Cardiac muscle cell (in vitro differentiated cells and primary cell): ENCODE measurements at places on chromosomes 6 and 20. TPM values are rescaled to one million over a fixed set of nuclear protein-coding genes. Genes with fewer than 3 reads are reported as not detected.

Gene RPL10A
- total RNA-seq = 1,095 and 1,320 TPM in 2 replicates

Gene ALDH8A1
- 2.0 and 6.3 TPM in 2 replicates for total RNA-seq

Gene SNAP25
- 1.9 and 4.0 TPM in 2 replicates for total RNA-seq

Gene COL9A1
- total RNA-seq = 7.6 and 22.1 TPM in 2 replicates

Gene GRM1
- total RNA-seq = 0.42 and 0.54 TPM in 2 replicates

DNA sequence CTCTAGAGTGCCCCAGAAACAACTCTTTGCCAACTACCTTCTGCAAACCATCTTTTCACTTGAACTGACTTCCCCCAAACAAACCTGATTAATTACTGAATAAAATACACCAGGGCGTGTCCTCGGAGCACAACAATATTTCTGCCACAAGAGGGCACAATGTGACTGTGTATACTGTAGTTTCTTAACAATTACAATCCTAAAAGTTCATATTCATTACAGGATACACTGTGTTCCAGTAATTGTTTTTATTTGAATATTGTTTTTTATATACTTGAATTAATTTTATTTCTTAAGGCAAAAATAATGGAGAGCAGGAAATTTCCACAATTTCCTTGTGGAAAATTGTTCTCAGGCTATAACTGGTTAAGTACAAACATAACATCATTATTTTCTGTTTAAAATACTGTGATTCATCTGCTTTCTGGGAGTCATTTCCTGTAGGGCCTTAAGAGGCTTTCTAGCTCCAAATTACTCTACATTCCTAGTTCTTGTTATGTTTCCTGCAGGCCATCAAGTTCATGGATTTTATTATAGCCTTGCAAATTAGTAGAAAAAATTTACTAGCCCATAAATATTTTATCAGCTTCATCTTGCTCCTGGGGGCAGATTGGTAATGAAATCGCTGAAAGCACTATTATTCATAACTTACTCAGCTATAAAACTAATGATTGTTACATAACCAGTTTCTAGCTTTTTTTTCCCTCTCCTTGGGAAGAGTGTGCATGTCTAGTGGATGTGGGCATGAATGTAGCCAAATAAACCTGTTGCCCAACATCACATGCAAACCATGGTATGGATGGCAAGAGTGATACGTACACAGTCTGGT is 51.9 kb upstream of the SLC22A16 start:
- DNase-seq = peak; percentile 72

GRCh38 chr6:71465096-71465495 is 176.5 kb downstream of the OGFRL1 start:
- no peak for DNase-seq

DNA sequence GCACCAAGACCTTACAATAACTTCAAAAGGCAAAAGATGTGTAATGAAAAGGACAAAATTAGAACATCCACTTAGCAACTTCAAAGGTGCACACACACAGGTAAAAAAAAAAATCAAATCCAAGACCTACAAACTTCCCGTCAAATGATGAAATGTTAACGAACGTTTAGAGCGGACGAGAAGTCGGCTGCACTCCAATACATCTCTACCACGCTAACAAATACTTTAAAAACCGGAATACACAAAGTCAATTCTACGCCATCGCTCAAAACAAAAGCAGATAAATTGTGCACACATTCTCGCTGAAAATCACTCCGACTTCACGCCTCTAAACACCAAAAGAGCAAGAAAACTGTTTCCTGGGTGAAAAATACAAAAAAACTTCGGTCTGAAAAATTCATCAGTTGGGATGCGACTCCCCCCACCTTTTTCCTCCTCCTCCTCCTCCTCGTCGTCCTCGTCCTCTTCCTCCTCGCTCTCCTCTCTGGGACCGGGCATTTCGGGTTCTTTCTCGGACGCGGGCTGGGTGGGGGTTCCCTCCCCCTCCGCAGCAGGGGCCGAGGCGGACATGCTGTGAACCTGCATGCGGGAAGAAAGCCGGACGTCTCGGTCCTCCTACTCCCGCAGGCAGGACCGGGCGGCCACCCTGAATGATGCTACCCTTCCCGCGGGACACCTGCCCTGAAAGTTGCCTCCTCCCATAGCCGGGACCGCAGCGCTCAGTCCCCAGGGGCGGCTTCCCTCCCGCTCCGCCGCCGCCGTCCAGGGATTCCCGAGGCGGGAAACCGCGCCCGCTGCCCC is 712 bp downstream of the DEK start:
- peak; percentile 25 for DNase-seq

DNA sequence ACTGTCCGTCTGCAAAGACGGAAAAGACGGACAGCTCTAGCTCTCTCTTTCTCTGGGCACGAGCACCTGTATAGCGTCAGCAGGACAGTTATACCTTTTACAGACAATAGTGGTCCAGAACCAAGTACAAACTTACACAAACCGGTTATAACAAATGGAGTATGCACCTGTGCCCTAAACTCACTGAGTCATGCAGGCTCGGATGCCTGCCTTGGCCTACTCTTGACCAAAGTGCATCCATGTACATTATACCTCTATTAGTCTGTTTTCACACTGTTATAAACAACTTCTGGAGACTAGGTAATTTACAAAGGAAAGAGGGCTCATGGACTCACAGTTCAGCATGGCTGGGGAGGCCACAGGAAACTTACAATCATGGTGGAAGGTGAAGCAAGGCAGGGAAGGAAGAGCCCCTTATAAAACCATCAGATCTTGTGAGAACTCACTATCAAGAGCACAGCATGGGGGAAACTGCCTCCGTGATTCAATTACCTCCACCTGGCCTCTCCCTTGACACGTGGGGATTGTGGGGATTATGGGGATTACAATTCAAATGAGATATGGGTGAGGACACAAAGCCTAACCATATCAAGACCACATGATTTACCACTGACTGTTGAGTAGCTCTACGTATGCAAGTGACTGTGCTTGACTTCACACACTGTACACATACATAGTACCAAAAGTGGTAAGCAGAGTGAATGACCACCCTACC is 23.1 kb downstream of the MAN1A1 start:
- DNase-seq = no peak

DNA sequence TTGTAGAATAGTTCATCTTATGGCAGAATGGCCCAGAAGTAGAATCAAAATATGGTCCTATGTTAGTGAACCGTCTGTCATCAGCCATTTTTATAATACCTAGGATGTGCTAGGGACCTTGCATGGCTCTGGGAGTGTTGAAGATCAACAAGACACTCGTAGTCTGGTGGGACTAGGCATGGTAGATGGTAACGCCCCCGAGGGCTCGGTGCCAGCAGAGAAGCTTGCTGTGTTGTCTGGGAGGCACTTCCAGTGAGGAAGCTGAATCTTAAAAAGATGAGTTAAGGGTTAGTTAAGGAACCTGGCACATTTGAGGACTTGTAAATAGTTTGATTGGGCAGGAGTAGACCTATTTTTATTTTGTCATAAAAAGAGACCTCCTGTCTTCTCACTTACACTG is 82.4 kb downstream of the MAP3K4 start:
- DNase-seq = no peak

DNA sequence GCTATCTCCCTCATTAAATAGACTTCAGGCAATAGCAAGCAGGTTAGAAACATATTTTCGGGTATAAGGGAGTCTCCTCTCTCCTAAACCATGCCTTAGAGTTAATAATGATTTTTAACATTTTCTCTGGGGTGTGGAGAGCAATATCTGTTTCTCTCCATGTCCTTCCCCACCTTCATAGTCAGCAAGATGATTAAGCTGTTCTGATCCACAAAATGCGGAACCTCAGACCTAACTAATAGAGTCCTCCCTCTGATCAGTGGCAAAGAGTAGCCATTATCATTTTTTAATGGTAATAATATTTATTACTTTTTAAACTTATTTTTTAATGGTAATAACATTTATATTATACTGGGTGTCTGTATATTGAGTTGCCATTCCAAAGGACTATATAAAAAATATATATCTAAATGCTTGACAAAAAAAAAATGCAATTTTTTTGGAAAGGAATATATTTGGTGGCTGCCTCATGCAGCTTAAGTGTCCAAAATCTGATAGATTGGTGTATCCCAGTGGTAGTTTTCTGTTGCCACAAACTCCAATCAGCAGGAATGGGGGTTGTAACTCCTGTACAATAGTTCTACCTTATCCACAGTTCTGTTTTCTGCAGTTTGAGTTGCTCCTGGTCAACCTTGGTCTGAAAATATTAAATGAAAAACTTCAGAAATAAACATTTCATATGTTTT is 14.0 kb upstream of the BTN3A2 start:
- DNase-seq = no peak

GRCh38 chr6:139008117-139008516 is 20.1 kb upstream of the REPS1 start:
- DNase-seq = no peak

- DNase-seq = no peak
Observed at GRCh38 chr6:155089746-155090145, 94.6 kb downstream of the TIAM2 start.
